ENCODE measurements at places on chromosomes 4 and X.
A peak's percentile ranks its signal among the peaks of the same experiment; 100 is the strongest.

DNA sequence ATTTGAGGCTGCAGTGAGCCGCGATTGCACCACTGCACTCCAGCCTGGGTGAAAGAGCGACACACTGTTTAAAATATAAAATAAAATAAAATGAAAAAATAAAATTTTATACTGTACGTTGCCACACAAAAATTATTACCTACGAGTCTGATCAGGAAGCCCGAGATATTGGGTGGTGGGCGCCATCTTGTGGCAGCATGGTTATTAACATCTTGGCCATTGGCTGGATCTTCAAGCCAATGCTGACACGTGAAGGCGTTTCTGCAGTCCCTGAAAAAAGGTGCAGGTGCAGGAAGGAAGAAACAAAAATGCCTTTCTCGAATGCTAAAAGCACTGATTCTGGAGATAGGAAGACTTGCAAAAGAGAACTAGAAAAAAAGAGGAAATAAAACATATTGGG, 4.9 kb upstream of the TLR8 start:
- DNase-seq, result peak; percentile 59

GRCh38 chrX:131894995-131895394, 128.1 kb upstream of the STK26 start:
- DNase-seq, result no peak

- no peak for DNase-seq
Measured at GRCh38 chrX:33726281-33727160, 405.6 kb downstream of the FAM47A start.

- no peak for DNase-seq
Measured at GRCh38 chrX:149467461-149467860, 37.6 kb downstream of the IDS start.

GRCh38 chrX:40835526-40835925, 100.2 kb upstream of the MED14 start:
- DNase-seq, result no peak

GRCh38 chr4:9936129-9936644, 85.1 kb downstream of the SLC2A9 start:
- no peak for DNase-seq

DNA sequence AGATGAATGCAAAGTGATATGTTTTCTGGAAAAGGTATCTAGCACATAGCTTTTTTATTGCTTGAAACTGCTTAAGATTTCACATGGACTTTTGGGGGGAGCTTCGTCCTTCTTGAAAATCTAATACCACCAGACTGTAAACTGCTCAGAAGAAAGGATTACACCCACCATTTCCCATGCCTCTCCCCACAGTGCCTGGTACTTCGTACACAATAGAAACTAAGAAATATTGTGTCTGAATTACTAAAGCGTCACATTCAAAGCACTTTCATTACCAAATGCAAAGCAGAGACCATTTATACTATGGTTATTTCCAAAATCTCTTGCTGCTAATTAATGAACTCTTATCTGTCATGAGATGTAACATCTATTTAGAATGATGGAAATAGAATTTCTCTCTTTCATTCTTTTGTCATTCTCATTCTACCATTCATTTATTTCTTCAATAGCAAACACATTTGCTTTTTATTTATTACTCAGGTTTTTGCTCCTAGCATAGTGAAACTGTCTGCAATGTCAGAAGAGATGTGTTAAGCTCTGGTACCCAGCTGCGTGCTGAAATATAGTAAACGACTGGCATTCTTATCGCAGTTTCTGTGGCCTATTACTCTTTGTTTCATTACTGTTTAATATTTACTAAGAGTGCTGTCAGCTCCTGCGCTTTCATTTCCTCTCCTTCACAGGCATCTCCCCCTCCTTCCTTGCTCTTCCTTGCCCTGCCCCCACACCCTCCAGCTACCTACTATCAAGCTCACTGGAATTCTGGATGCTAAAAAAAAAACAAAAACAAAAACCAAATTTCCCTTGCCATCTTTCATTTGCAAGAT, 51.4 kb upstream of the RAPGEF2 start:
- DNase-seq, result no peak

DNA sequence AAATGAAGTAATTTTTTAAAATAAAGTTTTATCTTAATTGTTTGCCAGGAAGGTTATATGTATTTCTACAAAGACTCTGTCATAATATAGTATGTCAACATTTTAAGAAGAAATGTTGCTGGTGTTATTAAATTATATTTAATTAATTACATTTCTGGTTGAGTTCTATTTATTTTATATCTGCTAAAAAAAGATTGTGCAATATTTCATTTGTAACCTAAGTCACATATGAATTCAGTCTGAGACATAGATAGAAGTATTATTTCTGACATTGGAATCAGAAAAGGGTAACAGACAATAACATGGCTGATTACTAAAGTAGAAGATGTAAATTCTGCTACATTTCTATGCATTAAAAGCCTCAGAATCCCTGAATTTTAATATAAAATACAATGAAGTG, 1985.1 kb downstream of the C4orf33 start:
- DNase-seq, result no peak

DNA sequence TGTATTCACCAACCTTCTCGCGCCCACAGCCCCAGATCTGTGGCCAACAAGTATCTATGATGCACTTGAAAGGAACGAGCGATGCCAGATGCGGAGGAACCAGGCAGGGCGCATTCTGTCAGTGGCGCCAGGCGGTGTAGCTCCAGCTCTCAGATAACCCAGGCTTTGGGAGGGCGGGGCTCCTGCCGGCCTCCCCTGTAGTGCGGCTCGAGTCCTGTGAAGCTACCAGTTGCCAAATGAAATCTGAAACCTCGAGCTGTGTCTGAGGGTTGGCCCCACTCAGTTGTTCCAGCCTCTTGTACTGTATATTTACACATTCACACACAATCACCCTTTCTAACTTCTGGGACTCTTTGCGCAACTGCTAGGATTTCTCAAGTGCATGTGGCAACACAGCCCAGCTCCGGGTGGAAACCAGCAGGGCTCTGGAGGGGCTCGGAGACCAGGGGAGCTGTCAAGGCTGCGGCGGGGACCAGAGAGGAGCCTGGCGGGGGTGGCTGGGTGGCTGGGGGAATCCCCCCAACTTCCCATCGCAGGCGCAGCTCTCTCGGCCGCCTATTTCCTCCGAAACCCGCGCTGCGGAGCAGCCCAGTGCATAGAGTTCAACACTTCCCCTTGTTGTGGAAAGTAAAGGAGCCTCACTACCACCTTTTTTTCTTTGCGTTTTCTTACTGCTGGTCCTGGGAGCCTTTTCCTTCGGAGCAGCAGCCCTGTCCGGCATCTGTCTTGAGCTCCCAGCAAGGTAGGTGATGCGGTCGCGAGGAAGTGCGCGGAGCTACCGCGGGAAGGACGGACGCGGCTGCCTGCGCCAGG, at the start of gene ARHGAP24:
ARHGAP24 (plus strand) TSS at position 333 of the 813 bp plus-strand sequence.
- no peak for DNase-seq

- no peak for DNase-seq
Measured at GRCh38 chr4:54226404-54227255, 2.5 kb upstream of the PDGFRA start.

DNA sequence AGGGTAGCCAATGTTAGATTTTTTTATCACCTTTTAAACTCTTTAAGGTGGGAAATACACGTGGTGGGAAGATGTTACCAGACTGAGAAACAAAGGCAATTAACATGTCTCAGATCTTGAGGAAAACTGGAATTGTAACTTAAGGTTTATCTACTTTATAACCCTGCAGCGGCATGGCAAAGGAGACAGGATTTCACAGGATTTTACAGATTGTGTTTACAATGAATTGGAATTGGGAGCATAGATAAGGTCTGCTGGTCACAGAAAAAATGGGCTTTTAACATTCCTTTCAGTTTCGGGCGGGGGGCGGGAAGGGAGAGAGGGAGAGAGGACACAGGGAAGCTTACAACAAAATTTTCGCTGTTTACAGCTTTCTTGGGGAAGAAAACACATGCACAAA, 467.5 kb upstream of the CT83 start:
- no peak for DNase-seq

DNA sequence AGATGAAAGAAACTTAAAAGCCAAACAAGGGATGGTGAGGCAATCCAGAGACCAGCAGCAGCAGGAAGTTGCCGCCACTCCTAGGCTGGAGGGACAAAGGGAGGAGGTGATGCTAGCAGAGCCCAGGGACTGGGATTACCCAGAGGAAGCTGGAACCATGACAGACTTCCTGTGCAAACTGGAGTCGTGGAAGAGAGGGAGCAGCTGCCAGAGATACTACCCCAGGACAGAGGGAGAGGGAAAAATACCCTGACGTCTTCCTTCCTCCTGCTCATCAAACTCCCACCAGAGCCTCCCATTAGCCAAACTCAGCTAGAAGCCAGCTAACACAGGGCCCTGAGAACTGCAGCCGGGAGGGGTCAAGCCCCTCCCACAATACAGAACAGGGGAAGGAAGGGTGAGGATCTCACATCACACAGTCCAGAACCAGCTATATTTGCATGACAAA, 101.2 kb upstream of the KLF3 start:
- DNase-seq, result no peak

DNA sequence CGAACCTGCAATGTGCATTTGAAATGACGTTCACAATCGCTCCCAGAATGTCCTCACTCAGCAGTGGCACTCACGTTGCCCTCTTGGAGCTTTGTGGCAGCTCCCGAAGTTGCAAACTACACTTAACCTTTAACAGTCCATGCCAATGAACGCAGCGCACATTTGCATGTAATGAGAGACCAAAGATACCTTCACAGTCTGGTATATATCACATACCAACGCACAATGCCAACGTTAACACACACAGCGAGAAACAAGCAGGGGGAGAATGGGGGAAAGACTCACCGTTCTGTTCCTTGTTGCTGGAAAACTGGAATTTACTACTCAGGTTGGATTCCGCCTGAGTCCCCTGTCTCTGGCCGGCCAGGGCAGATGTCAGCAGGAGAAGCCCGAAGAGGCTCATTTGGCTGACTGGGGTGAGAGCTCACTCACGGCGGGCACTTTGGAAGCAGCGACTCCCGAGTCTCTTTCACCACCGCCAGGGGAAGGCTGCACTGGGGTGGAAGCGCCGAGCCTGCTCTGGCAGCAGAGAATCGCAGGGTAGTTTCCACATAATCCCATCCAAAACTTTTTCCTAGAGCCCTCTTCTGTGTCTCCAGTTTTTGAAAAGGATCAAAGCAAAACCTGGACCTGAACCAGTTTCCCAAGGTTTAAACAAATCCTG, 966 bp downstream of the PDGFC start:
- no peak for DNase-seq

GRCh38 chr4:8325291-8325973, 55.9 kb downstream of the HTRA3 start:
- DNase-seq, result no peak

DNA sequence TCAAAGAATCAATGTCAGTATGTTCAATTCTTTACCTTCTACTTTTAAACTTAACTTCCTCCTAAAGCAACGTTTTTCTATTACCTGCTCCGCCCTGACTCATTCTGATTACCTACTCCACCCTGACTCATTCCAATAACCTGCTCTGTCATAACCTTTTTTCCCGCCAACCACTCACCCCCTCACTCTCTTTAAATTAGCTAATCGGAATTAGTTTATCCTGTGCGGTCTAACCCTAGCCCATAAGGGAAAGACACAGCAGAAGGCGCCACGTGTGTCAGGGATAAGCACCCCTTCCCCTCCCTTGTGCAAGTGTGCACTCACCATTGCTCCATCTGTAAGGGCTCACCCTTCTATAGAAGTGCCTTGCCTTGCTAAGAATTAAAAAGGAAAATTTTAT, 64.4 kb downstream of the EIF4E start:
- no peak for DNase-seq

DNA sequence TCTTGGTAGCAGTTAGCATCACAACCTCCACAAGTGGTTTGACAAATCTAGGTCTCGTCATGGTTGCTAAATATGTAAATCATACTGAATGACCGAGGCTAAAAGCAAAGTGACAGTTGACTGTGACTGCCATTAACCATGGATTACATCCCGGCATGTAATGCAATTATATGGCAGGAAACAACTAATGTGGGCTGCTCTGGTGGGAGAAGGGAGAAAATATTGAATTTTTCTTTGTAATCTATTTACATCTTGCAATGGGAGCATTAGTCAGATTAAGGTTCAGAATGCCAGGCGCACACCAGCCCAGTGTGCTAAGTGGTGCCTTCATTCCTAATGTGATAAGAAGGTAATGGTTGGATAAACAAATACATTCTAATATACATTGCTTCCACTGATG, 35.8 kb downstream of the UNC5C start:
- no peak for DNase-seq

DNA sequence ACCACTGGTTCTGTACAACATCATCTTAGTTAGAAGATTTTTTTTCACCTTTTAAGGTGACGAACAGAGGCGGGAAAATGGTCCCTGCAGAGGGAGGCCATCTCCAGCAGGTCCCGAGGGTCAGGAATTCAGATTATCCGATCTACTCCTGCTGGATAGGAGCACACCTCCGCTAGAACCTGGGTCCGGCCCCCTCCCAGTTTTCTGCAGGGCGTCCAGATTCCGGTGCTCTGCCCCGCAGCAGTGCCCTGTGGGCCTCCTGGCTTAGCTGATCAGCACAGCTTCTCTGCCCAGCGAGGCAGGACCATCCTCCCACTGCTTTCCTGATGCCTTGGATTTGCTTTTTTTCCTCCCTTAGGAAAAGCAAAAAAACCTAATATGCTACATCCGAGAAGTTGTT, 2.3 kb downstream of the TBL1X start:
- DNase-seq, result no peak

GRCh38 chrX:79167462-79167861, 23.0 kb downstream of the GPR174 start:
- DNase-seq, result no peak

DNA sequence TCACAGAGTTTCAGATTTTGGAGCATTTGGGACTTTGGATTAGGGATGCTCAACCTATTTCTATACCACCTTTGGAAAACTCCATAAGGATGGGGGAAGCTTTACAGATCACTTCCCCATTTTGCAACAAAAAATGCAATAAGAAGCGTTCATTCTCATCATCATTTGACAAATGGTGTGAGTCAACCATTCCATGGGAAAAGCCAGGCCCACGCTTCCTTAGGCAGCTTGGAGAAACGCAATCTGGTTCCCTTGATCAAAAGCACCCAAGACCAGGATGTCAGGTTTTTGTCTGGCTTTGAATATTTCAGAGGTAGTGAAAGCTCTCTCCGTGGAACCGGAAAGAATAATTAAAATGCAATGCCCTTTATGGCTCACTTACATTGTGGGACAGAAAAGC, 79.3 kb upstream of the C4orf50 start:
- no peak for DNase-seq

GRCh38 chrX:48782795-48783194, 3.6 kb upstream of the GATA1 start:
- no peak for DNase-seq

GRCh38 chr4:72843466-72843865, 226.1 kb downstream of the COX18 start:
- no peak for DNase-seq

- no peak for DNase-seq
Measured at GRCh38 chr4:164894702-164895101, 17.7 kb downstream of the APELA start.

DNA sequence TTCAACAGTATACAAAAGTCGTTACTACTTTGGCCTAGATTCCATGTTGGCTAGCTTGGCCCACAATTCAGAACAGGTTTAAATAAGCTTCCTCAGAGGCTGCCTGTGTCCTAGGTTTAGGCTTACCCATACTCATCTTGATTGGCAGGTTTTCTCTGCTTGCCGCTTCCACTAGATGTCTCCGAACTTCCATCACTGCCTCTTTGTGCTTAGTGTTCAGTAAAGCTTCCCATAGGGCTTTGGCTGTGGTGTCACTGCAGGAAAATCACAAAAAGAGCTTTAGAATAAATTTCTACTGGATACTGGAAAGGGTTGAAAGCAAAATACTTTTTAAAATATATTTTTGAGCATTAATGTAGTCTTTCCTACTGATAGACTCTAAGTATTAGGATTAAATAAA, 52.4 kb downstream of the SCFD2 start:
- DNase-seq, result no peak

- no peak for DNase-seq
Measured at GRCh38 chr4:158302076-158302866, 92.0 kb downstream of the TMEM144 start.

Measured in activated CD4-positive, alpha-beta T cell treated with anti-CD3 and anti-CD28 coated beads, Interleukin-2, amount 50 U/mL, for 1 hour (primary cell).